ENCODE measurements at places on chromosomes 5 and 9. TPM values are rescaled to one million over a fixed set of nuclear protein-coding genes. Genes with fewer than 3 reads are reported as not detected.

OTULINL gene
- total RNA-seq, result 2.5 TPM

SUSD1 gene
- total RNA-seq, result 20.3 TPM

SPINK1 gene
- not detected for total RNA-seq

CDC26 gene
- 31.2 TPM for total RNA-seq

FRMD3 gene
- 2.0 TPM for total RNA-seq

SMC5 gene
- 4.6 TPM for total RNA-seq

FGF10 gene
- not detected for total RNA-seq

UNC13B gene
- 1.6 TPM for total RNA-seq

MAMDC4 gene
- total RNA-seq, result 0.17 TPM

GABRB2 gene
- total RNA-seq, result not detected

- DNase-seq, result no peak
Observed at GRCh38 chr9:38254151-38254550, 138.4 kb upstream of the ALDH1B1 start.

- DNase-seq, result peak; percentile 49
Observed at GRCh38 chr5:145938776-145939539, 2.6 kb downstream of the SH3RF2 start.

DNA sequence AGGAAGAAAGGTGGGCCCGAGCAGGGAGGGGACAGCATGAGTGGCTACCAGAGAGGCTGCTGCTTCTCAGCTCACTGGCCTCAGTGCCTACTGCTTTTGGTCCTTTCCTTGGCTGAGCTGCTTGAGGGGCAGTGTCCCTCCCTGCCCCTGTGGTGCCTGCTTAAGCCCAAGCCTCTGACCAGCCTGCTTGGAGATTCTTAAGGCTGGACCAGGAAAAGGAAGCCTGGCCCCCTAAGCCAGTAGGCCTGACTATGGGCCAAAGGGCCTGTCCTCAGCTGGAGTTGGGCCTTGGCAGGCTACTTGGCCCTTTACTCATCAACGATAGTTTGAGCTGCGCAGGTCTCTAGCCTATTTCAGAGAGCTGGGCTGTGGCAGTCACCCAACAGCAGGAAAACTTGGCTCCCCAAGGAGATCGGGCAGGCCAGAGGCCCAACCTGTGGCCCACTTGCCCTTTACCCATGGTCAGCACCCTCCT, 24.9 kb downstream of the TCF7 start:
- no peak for DNase-seq

DNA sequence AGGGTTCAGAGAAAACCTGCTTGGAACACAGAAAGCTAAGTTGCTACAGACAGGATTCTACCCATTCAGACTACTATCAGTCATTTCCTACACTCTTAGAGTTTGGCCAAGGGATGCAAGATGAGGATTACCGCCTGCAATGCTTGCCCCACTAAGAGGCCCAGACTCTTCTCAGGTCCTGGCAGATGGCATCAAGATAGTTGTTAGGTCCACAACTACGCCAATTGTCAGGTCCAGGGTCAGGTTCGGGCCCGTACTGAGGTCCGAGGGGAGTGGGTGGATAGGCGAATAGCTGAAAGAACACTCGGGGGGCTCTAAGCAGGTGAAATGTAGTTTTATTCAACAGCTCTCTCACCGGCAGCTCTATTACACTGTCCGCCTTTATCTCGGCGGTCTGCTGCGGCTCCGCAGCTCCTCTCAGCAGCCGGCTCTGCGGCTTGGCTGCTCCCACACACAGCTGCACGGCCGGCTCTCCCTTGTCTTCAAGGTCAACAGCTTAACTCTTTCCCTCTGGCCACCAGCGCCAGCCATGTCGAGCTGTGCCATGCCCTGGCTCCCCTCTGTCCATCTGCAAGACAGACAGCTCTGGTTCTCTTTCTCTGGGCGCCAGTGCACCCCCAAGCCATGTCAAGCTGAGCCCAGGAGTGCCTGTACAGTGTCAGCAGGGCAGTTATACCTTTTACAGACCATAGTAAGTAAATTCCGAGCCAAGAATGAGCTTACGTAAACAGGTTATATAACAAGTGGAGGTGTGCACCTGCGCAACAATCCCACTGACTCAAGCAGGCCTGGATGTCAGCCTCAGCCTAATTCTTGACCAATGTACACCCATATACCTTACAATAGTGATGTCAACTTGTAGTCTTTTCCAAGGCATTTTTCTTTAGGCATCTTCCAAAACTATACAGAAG, 24.0 kb downstream of the ENC1 start:
- DNase-seq, result no peak

- DNase-seq, result no peak
Observed at GRCh38 chr5:157388111-157388710, 71.8 kb upstream of the NIPAL4 start.

DNA sequence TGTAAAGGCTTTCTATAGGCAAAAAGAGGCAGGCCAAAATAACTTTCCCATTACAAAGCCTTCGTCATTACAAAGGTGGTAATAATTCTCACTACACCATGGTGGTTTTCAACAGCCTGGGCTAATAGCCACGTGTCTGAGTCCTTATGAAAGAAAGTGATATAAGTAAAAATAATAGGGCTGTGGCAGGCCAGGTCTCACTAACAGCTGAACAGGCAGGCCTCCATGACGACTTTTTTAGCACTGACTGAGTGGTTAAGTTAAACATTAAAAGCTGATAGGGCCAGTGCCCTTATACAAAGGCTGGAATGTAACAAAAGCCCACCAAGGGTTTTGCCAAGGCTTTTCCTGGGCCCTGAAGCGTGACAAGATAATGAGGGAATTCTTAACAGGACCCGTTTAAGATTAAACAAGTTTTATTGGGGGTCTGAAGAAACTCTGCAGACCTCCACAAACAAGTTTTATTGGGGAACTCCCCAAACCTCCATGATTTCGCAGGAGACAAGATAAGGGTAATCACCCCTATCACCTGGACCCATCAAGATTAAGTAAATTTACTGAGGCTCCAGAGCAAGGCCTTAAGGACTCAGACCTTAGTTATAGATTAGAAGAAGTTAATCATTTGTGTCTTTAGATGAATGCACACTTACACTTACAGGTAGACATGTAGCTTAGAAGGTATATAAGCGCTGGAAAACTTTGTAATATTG, 412.9 kb downstream of the CHSY3 start:
- DNase-seq, result peak; percentile 87

- DNase-seq, result no peak
Observed at GRCh38 chr5:134370311-134370870, 978 bp upstream of the UBE2B start.

DNA sequence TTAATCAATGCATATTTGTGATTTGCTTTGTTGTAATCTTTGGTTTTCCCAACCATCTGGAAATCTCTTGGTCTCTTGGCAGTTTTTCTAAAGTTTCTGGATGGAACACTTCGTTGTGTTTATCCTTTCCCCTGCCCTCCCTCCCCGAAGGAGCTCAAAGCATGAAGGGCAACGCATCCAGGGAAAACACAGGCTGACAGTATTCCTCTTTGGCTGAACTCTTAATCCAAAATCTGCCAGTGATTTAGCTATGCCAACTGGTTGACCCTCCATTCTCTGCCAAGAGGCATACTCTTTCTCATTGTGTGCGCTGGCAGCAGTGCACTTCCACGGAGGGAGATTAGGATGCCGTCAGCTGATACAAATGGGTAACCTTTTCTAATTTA, 20.5 kb downstream of the ZBTB34 start:
- no peak for DNase-seq

GRCh38 chr9:107131108-107131799, 151.8 kb upstream of the RAD23B start:
- DNase-seq, result peak; percentile 28

- DNase-seq, result no peak
Observed at GRCh38 chr9:589723-590122, 251.8 kb upstream of the DMRT1 start.

DNA sequence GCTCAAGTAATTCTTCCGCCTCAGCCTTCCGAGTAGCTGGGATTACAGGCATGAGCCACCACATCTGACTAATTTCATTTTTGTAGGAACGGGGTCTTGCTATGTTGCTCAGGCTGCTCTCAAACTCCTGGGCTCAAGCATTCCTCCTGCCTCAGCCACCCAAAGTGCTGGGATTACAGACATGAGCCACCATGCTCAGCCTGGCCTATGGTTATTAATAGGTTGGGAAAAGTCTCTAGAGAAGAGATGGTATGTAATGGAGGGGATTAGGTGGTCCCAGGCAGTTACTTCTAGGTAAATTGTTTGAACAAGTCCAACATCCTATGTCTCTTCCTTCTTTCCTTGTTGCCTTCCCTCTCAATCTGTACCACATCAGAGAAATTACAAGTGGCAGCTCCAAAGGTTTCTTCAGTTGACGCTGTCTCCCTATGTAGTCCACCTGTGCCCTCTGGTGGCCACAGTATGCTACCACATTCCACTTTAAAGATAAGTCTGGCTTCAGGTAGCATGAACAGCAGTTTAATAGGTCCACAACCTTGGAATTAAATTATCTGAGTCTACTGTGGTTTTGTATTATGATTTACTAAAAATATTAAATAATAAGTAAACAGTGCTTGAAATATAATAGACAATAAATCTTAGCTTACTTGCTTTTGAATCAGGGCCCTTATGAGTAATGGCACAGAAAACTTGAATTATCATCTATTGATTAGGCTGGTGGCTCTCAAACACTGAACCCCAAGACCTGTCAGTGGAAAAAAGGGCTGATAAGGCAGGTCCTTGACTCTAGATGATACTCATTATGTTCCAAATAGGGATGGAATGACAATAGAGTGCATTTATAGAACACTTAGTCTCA, 9.7 kb downstream of the TIGD6 start:
- DNase-seq, result peak; percentile 58

DNA sequence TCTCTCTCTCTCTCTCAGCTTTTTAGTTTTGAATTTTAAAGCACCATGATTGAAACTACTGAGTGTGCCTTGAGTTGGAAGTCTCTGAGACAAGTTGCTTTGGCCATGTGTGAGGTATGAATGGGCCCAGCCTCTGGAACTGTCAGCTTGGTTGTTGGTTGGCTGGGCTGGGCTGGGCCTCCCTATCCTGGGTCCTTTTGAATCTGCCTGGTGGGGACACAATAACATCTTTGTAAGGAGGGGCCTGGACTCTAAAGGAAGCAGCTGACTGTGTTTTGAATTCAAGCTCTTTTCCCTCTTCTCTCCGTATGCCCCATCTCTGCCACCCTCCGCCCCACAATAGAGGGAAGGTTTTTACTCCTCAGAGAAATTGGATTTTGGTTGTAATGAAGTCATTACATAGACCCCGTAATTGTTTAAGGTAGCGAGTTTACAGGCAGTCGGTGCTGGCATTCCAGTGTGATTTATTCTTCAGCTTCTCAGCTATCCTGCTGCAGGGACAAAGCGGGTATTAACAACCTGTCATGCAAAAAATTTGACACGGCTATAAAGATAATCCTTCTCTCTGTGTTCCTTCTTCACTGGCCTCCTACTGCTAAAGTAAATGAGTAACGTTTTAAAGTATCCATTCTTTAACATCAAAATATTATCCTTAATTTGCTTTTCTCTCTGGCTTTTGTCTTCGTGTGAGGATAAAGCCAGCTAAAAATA, 105.4 kb downstream of the DAPK1 start:
- no peak for DNase-seq

DNA sequence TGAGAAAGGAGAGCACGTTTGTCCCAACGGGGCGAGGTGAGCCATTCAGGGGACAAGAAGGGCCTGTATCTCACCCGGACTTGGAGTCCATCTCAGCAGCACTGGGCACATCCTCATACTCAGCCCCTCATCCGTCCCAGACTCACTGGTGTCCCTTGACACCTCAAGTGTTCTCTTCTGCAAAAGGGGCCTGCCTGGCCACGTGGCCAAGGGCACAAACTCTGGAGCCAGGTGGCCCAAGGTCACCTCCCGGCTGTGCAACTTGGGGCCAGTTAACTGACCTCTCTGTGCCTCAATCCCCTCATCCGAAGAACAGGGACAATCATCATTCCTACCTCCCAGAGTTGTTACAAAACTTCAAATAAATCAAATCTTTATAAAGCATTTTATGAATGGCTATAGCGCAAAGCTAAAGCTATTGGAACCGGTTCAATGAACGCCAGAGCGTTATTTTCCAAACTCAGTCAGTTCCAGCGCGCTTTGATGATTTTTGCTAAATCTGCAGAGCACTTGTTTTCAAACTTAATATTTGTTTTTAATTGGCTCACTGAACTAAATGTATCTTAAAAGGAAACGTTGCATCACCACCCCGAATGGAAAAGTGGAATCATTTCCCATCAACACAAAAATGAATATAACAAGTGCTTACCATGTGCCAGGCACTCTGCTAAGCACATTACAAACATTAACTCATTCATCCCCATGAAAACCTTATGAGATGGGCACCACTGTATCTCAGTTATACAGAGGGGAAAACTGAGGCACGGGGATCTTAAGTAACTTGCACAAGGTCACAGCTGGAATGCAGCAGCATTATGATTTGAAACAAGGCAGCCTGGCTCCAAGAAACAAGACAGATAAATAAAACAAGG, 49.3 kb downstream of the DUSP1 start:
- DNase-seq, result no peak

DNA sequence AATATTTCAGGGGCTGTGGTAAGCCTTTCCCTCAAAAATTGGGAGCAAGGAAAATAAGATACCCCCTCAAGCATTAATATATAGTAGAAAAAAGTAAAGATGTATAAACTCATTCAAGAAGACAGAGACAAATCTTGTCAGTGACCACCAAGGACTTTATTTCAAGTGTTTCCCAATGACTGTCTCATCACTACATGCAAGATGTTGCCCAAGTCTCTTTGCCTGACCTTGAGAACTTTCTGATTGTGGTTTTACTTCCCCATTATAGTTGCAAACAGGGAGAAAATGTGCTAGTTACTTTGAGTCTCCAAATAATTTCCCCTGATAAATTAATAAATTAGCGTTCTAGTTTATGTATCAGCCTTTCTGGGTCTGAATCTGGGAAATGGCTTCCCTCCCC, 4.0 kb upstream of the SLC46A2 start:
- DNase-seq, result no peak

- no peak for DNase-seq
Observed at GRCh38 chr9:132061526-132061925, 18.1 kb downstream of the MED27 start.

DNA sequence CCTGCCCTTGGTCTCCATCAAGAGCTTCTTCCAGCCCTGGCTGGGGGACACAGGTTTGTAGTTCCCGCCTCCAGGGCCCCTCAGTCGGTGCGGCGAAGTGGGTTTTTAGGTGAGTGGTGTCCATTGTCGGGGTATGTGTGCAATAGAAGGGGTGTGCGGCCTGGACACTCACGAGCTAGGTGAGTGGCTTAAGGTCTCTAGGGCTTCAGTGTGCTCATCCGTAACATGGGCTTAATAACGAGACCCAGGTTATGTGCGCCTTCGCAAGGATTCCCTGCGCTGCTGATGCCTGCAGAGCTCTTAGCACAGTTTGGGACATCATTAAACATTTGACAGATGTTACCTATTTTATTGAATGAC, 656 bp downstream of the CEP78 start:
- DNase-seq, result no peak

- DNase-seq, result no peak
Observed at GRCh38 chr9:127463382-127463781, 12.1 kb downstream of the LRSAM1 start.
